ENCODE measurements at places on chromosomes 6 and 20.

DNA sequence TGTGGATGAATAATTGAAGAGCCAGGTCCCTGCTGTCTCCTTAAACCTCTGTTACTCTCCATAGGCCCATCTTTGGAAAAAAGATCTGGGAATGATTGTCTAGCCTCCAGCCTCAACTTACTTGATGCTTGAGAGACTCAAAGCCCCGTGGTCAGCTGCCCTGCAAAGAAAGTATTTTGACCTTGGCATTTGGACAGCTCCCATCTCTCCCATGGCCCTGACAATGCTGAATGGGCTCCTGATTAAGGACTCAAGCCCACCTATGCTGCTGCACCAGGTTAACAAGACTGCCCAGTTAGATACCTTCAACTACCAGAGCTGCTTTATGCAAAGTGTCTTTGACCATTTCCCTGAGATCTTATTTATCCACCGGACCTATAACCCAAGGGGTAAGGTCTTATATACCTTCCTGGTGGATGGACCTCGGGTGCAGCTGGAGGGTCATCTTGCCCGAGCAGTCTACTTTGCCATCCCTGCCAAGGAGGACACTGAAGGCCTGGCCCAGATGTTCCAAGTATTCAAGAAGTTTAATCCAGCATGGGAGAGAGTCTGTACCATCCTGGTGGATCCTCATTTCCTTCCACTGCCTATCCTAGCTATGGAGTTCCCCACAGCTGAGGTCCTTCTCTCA is 1.6 kb downstream of the ZSWIM1 start:
- no peak overlapping the region for H3K4me3 ChIP-seq
- H3K27me3 ChIP-seq = no peaks in the 10 kb centered on the region
- H3K36me3 ChIP-seq = peaks cover 48% of the 10 kb centered on the region
- no peak overlapping the region for H3K27ac ChIP-seq
- H3K4me1 ChIP-seq = peaks cover 28% of the 10 kb centered on the region
- DNase-seq = no peak

GRCh38 chr6:3928111-3928510 is 78.9 kb downstream of the FAM50B start:
- no peak overlapping the region for H3K27ac ChIP-seq
- no peak for DNase-seq
- H3K27me3 ChIP-seq = no peaks in the 10 kb centered on the region
- H3K36me3 ChIP-seq = no peaks in the 10 kb centered on the region

- no peak for DNase-seq
- no peak overlapping the region for H3K4me3 ChIP-seq
- H3K27ac ChIP-seq = no peak overlapping the region
- H3K27me3 ChIP-seq = no peaks in the 10 kb centered on the region
- peaks cover 22% of the 10 kb centered on the region for H3K36me3 ChIP-seq
Measured at GRCh38 chr6:24537082-24537699, 42.4 kb downstream of the ALDH5A1 start.

DNA sequence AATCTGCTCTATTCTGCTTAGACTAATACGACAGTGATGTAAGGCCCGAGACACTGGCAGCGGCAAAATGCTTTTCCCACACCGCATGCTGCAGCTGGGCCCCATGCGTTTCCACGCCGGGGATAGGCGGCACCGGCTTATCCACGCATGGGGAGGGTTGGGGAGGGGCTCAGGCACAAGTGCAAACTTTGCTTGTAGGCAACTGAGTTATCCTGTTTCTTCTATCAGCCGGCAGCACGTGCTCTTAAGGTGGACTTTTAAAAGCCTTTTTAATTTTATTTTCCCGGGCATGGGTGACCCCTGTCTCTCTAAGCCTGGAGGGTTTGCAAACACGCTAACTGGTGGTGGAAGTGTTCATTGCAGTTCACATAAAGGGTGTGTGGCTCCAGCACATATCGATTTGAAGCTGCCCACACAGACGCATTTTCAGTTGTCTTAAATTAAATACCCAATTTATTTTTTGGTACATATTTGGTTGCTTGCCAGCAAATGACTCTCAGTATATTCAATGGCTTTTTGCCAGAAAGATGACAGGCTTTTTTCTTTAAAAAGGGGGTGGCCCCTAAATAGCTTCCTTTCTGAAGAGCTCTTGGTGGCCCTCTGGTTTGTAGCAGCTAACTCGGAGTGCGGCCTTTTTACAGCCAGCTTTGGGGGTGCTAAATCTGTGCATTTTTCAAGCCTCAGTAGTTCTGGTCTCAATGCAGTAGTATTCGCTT is 561.8 kb upstream of the AGPAT4 start:
- H3K27ac ChIP-seq = no peak overlapping the region
- no peaks in the 10 kb centered on the region for H3K36me3 ChIP-seq
- H3K4me1 ChIP-seq = no peaks in the 10 kb centered on the region

DNA sequence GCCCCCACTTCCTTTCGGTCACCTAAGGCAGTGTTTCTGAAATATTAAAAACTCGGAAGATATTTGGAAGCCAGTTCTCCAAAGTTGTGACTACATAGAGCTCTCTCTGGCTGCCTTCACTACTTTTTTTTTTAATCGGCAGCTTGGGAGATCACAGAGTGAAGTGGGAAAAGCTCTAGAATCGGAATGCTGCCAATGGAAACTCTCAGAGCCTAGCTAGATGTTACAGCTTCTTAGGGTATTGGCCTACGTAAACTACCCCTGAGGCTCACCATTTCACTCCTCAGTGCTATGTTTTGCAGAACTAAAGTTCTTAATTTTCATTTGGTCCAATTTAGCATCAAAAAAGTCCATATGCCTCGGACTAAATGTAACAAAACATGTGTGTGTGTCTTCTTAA is 14.5 kb downstream of the SERPINB1 start:
- DNase-seq = no peak
- no peaks in the 10 kb centered on the region for H3K27me3 ChIP-seq
- no peak overlapping the region for H3K27ac ChIP-seq
- H3K4me1 ChIP-seq = no peaks in the 10 kb centered on the region
- H3K4me3 ChIP-seq = no peak overlapping the region
- H3K36me3 ChIP-seq = peaks cover 4% of the 10 kb centered on the region

- no peaks in the 10 kb centered on the region for H3K27me3 ChIP-seq
- H3K27ac ChIP-seq = no peak overlapping the region
- no peaks in the 10 kb centered on the region for H3K36me3 ChIP-seq
- H3K4me1 ChIP-seq = peaks cover 5% of the 10 kb centered on the region
Measured at GRCh38 chr6:130794010-130794697, 33.1 kb upstream of the SMLR1 start.

GRCh38 chr6:137759624-137760023 is 107.4 kb upstream of the TNFAIP3 start:
- H3K4me3 ChIP-seq = no peak overlapping the region
- H3K27ac ChIP-seq = no peak overlapping the region
- H3K4me1 ChIP-seq = no peaks in the 10 kb centered on the region
- DNase-seq = no peak

- no peaks in the 10 kb centered on the region for H3K4me1 ChIP-seq
- H3K36me3 ChIP-seq = no peaks in the 10 kb centered on the region
- DNase-seq = no peak
- no peak overlapping the region for H3K4me3 ChIP-seq
- H3K27me3 ChIP-seq = peaks cover 60% of the 10 kb centered on the region
Measured at GRCh38 chr20:61260905-61261304, 8.8 kb downstream of the CDH4 start.

DNA sequence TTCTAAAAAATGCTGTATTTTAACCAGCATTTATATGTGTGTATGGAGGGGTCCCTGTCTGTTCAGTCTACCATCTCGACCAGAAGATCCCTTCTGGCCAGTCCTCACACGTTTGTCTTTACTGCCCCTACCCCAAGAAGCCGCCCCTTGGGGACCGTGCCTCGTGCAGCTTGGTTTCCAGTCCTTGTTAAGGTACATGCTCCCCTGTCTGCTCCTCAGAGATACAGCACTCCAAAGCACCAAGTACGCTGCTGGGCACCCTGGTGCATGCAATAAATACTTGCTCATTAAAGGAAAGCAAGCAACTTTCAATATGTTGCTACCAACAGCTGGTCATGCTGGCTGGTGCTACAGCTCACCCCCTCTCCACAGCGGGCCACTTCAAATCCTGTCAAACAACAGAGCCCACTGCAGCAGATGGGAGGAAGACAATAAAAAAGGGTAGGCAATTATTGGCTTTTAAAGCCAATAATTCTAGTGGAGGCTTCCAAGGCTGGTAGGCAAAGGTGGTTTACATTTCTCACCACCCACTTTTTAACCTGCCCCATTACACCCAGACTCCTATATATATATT is 61.6 kb downstream of the PSMG4 start:
- peaks cover 10% of the 10 kb centered on the region for H3K4me1 ChIP-seq
- no peak overlapping the region for H3K27ac ChIP-seq
- no peak for DNase-seq
- H3K4me3 ChIP-seq = no peak overlapping the region
- H3K27me3 ChIP-seq = no peaks in the 10 kb centered on the region

GRCh38 chr6:109490713-109491112 is 7.7 kb upstream of the ZBTB24 start:
- DNase-seq = no peak
- H3K27ac ChIP-seq = no peak overlapping the region
- H3K4me3 ChIP-seq = no peak overlapping the region

- no peak overlapping the region for H3K4me3 ChIP-seq
- H3K27ac ChIP-seq = no peak overlapping the region
- no peaks in the 10 kb centered on the region for H3K36me3 ChIP-seq
- H3K27me3 ChIP-seq = no peaks in the 10 kb centered on the region
- H3K4me1 ChIP-seq = no peaks in the 10 kb centered on the region
Measured at GRCh38 chr6:21791581-21791980, 198.0 kb downstream of the SOX4 start.

Data from suprapubic skin (tissue), 4 donors.